ENCODE measurements at places on chromosomes 2 and 18.

DNA sequence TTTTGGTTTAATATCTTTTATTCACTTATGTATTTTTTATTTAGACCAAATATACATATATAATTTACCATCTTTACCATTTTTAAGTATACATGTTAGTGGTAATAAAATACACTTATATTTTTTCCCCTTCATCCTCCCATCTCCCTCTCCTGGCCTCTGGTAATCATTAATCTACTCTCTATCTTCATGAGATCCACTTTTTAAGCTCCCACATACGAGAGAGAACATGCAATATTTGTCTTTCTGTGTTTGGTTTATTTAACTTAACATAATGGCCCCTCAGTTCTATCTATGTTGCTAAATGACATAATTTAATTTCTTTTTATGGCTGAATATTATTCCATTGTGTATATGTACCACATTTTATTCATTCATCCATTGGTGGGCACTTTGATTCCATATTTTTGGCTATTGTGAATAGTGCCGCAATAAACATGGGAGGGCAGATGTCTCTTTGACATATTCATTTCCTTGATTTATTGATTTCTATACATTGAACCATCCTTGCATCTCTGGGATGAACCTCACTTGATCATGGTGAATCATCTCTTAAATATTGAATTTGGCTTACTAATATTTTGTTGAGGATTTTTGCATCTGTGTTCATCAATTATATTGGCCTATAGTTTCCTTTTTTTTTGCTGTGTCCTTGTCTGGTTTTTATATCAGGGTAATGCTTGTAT, 41.5 kb upstream of the MEP1B start:
- no peak for DNase-seq

DNA sequence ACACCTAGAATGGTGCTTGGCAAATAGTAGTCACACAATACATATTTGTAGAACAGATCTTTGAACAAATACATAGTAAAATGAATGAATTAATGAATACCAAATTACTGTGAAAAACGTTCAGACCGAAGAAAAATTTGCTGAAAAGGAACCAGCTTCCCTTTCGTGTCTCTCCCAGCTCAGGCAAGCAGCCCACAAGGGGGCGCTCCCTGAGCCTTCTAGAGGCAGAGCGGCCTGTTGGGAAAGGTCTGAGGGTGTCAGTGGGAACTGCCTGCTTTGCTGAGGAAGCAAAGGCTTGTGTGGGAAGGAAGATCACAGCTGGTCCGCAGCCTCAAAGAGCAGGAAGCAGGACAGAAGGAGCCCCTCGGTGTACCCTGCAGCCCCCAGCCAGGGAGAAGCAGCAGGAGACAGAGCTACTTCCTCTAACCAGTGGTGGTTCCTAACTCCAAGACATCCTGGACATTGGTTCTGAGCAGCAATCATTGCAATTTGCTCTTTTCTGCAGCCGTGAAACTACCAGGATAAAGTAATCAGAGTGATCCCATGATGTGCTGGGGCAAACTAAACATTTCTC, 231.1 kb downstream of the ANKRD30B start:
- DNase-seq = no peak

DNA sequence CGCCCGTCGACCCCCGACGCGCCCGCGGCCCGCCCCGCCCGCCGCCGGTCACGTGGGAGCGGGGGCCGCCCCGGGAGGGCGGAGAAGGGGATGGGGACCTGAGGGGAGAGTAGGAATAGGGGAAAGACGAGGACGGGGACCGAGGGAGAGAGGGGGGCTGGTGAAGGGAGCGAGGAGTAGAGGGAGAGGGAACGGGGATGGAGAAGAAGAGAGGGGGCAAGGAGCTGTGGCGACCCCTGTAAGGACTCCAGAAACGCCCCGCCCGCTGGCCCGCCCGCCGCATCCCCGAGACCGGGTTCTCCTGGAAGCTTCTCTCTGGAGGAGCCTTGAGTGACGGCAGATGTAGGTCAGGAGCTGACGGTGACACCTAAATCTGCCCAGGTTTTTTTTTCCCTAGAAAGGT, 615 bp downstream of the ADNP2 start:
- DNase-seq = peak; percentile 33

GRCh38 chr2:149057401-149057800, 18.9 kb downstream of the LYPD6B start:
- DNase-seq = no peak

- no peak for DNase-seq
These were observed 20.4 kb upstream of the DAPL1 start for GRCh38 chr2:158774681-158775080.

- DNase-seq = no peak
These were observed 105.3 kb downstream of the CABLES1 start for GRCh38 chr18:23240609-23240930.

DNA sequence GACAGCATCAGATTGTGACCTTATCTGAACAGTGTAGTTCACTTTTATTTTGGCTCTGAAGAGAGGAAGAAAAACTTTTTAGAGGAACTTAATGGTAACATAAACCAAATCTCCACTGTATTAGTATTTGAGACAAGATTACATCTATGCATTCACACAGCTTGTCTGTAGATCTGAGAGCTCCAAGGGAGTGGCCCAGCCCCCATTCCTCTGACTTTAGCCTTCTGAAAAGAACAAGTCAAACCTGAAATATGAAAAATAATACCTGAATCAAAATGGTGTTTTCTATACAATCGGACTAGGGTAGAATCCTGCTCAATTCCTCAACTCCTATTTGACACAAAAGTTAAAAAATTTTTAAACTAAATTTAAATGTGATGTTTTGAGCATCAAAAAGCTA, 23.1 kb downstream of the STARD7 start:
- DNase-seq = no peak

GRCh38 chr2:223877721-223878410, 40.5 kb upstream of the AP1S3 start:
- no peak for DNase-seq

Measured in left ventricle myocardium inferior (tissue), 1 donor.